ENCODE measurements at places on chromosomes 3 and 15.

DNA sequence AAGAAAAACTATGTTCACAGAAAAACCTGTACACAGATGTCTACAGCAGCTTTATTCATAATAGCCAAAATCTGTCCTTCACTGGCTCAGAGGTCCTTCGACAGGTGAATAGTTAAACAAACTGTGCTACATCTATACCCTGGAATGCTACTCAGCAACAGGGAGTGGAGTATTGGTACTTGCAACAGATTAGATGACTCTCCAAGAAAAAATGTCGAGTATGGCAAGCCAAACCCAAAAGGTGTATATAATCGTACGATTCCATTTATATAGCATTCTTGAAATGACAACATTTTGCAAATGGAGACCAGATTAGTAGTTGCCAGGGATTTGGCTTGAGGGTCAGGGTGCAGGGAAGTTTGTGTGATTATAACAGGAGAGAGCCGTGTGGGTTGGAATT is 22.4 kb upstream of the RGMA start:
- DNase-seq = no peak

- no peak for DNase-seq
Observed at GRCh38 chr3:164929642-164930041, 148.7 kb downstream of the SI start.

GRCh38 chr3:162933656-162934055 is 1437.0 kb downstream of the OTOL1 start:
- DNase-seq = no peak

DNA sequence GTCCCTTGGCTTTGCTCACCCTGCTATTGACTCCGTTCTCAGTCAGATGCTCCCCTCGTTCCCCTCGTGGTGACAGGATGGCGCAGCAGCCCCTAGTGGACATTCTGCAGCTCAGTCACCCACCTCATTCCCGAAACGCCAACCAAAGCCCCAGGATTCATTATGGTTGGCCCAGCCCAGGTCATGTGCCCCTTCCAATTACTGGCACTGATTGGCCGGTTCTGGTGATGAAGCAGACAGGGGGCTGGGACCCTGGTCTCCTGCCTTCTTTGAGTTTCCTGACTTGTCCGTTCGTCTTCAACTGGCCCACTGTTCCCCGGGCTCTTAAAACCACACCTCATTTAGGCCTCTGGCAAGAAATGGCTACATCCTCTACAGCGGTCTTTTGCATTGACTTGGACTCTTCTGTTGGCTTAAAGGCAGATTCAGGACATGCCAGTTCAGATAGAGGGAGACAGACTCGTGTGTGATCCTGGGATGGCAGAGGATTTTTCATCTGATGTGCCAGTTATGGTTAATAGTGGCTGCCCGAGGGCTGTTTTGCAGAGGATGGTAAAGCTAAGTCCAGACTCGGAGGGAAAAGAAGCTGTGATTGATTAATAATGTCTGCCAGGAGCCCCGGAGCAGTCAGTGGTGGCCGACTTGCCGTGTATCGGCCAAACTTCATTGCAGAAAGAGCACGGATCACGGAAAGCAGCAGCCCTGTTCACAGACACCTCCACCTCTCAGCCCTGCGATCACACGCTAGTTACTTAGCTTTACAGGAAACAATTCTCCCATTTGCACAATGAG is 37.8 kb downstream of the LSM3 start:
- peak; percentile 51 for DNase-seq

DNA sequence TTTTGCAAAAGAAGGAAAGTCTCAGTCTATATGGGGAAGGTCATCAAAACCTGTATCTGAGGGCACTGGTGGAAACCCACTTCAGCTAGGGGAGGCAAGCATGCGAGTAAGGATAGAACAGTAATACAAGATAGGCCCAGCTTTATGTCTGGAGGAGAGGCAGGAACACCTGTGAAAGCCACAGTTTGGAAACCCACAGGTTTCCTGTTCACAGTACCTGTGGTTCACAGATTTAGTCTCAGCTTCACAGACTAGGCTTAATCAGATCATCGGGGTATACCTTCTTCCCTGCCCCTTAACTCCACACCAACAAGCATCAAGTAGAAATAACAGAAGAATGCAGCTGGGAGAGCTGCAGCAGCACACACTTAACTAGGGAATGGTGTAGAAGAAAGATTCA is 36.2 kb downstream of the C2CD4B start:
- no peak for DNase-seq

- no peak for DNase-seq
Observed at GRCh38 chr3:124496061-124496460, 234.2 kb upstream of the UMPS start.

- no peak for DNase-seq
Observed at GRCh38 chr3:178482981-178483380, 53.3 kb upstream of the KCNMB2 start.

- DNase-seq = no peak
Observed at GRCh38 chr3:46070595-46071093, 43.4 kb upstream of the XCR1 start.

DNA sequence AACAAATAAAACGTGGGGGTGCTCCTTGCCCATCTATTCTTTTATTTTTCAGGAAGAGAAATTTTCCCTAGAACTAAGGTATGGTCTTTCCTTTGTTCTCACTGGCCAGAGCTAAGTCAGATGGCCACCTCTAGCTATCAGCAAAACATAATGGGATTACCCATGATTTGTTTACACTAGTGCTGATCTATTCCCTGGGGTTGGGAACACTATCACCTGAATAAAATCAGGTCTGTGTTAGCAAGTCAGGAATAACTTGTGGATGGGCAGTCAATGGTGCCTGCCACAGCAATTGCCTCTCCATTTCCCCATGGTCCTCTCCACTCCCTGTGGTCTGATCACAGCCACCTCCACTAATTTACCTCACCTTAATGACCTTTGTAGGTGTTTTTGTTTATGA is 181.7 kb upstream of the CADPS start:
- no peak for DNase-seq

Data from brain pericyte (primary cell).